ENCODE measurements at places on chromosomes 11 and 22.

- DNase-seq = no peak
Observed at GRCh38 chr22:42303396-42304323, 33.2 kb upstream of the TCF20 start.

DNA sequence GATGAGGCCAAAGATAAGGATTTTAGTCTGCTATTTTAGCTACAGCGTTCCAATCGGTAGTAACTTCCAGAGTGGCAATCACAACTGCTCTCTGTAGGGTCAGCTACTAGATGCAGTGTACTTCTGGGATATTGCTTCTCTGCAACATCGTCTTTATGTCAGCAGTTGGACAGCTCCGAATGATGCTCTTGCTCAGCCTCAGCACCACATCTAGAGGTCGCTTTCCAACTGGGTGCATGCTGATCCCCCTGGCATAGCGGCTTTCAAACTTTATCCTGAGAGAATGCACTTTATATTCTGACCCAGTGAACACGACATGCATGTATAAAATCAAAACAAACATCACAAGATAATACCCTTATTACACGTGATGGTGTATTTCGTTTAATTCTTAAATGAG lies 219.6 kb downstream of the C11orf87 start:
- no peak for DNase-seq

- DNase-seq = no peak
Observed at GRCh38 chr11:134711588-134711987, 299.5 kb upstream of the B3GAT1 start.

GRCh38 chr11:15280393-15280792 lies 165.7 kb downstream of the INSC start:
- DNase-seq = no peak

DNA sequence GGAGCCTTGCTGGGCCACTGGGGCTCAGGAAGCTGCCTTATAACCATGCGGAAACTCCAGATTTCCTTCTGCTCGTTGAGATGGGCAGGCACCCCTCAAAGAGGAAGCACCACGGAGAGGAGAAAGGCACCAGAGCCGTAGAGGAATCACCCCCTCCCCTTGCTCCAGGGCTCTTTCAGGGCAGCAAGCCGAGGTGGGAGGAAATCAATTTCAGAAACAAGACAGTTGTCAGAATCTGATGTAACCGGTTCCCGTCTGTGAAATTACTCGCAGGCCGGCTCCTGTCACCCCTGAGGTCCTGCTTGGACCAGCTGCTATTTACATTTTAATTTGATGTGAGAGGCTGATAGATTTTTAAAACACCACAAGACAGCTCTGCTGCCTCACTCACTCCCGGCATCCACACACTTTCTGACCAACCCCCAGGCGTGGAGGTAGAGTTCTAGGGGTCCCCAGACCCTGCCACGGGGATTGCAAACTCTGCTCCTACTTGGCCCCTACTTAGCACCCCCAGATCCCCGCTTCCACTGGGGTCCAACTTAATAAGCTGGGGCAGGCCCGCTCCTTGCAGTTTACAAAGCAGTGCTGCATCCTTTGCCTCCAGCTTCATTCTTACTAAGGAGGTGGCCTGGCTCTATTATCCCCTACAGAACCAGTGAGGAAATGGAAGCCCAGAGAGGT lies 162.5 kb downstream of the CEP164 start:
- DNase-seq = no peak

All from stimulated activated CD8-positive, alpha-beta memory T cell treated with anti-CD3 and anti-CD28 coated beads, Interleukin-7, amount 100 ng/mL, for 4 hours (primary cell).